ENCODE measurements at places on chromosomes 11 and 22.

GRCh38 chr11:117180020-117180419, 1.5 kb downstream of the SIDT2 start:
- no peak for DNase-seq

DNA sequence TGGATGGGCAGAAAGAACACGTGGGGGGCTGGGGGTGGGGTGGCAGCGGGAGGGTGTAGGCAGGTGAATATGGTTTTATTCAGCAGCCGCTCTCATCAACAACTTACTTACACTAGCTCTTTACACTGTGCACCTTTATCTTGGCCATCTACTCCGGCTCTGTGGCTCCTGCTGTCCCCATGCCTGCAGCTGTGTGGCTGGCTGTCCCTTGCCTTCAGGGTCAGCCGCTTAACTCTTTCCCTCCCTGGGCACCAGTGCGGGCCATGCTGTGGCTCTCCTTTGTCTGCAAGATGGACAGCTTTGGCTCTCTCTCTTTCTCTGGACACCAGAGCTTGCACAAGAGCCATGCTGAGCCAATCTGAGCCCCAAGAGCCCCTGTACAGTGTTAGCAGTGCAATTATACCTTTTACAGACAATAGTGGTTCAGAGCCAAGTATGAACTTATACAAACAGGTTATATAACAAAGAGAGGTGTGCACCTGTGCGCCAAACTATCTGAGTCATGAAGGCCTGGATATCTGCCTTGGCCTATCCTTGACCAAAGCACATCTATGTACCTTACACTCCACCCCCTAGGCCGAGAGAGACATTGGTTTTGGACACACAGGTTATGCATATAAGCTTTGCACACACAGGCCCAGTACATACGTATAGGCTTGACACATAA, 94.3 kb upstream of the CTSC start:
- DNase-seq: no peak

DNA sequence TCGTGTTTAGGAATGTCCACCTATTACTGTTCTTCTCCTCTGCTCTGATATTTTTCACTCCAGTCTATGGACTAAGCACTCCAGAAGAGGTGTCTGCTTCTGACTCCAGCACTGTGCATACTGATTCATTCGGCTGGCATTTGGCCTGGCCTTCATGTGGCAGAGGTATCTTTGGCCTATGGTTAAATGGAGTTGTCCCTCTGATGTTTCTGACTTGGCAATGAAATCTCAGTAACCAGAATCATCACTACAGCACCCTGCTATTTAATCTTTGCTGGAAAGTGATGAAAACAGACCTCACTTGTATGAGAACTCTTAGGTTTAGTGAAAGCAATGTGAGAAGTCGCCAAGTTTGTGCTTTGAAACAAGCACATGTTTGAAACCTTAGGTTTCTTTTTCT, 155.2 kb downstream of the MAML2 start:
- DNase-seq: peak; percentile 93

GRCh38 chr11:115627666-115628460, 123.6 kb upstream of the CADM1 start:
- no peak for DNase-seq

GRCh38 chr22:38729946-38730345, 24.2 kb downstream of the GTPBP1 start:
- DNase-seq: no peak

DNA sequence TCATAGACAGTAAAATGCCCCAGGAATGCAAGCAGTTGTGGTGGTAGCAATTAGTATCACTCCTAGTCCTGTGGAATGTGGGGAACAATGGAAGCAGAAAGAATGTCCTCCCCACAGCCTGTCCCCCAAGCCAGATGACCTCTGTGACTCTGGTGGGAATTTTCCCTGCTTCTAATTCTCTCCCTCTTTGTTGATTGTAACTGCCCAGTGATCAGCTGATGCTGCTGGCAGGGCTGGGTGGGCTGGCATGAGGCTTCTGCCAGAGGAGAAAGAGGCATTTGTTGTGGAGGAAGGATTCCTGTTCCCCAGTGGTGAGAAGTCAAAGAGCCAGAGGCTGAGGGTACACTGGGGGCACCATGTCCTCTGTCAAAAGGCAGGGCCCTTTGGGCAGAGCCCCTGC, 116.7 kb upstream of the NCAM1 start:
- no peak for DNase-seq

DNA sequence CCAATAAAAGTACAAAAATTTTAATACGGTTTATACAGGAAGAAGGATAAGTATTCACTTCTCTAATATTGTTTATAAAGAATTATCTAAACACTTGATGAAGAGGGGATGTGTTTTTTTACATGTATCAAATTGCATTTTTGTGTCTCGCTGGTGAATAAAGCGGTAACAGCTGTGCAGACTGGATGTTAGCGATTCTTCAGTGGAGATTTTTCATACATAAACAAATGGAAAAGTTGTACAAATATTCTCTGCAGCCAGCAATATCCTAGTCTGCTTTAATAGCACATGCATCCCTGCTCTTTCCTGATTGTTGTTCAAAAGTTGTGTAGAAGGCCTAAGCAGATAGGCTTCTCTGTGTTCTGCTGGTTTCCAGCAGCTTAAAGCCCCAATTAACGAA, 369.3 kb downstream of the SOX6 start:
- DNase-seq: no peak

DNA sequence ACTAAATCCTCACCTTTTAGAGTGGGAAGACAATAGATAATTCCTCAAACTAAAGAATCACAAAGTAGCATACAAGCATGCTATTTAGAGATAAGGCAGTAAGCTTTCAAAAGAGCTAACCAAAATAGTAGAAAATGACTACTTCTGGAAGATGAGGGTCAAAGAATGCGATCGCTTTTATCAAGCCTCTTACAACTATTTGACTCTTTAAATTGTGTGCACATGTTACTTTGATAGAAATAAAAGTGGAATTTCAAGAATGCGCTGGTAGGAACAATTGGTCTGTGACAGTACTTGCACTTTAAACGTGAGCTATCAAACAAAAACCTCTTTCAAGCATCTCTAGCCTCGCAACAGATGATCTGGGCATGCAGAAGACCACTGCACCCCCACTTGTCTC, 97.3 kb downstream of the COMMD9 start:
- DNase-seq: no peak

GRCh38 chr11:80916173-80916798, 1475.5 kb upstream of the TENM4 start:
- DNase-seq: no peak

GRCh38 chr22:22752556-22753477, 108.4 kb downstream of the GGTLC2 start:
- DNase-seq: peak; percentile 15

GRCh38 chr11:64449381-64450167, 90.6 kb downstream of the RPS6KA4 start:
- DNase-seq: peak; percentile 75

DNA sequence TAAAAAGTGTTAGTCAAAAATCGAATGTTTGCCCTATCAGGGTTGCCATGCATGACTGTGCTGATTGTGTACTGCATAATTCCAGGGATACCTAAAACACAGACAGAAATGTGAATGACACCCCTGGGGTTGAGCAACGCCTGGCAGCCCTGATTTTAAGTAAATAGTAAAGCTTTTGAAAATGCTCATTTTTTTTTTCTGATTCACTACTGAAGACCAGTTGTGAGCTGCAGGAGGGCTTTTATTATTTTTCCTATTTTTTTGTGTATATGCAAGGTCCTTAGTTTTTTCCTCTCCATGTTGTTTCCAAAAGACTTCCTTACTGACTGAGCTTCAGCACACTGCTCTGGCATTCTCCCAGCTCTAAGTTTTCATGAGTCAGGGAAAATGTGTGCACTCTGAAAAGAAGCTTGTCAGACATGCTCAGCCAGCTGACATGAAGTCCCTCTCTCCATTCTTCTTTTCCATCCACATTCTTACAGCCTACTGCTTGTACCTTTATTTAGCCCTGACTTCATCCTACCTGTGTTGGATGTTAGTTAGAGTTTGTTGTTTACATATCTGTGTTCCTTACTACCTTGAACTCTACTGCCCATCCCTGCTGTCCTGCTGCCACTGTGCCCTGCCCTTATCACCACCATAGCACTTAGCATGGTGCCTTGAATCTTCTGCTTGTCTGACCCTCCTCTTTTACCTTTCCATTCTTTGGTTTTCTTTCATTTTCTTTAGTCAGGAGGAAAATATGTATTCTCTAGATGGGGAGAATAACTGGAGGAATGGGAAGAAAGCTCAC, 79.5 kb downstream of the HORMAD2 start:
- peak; percentile 57 for DNase-seq

GRCh38 chr22:28742562-28742962, 723 bp downstream of the HSCB start:
- no peak for DNase-seq

GRCh38 chr11:64456509-64457320, 97.8 kb downstream of the RPS6KA4 start:
- DNase-seq: no peak

DNA sequence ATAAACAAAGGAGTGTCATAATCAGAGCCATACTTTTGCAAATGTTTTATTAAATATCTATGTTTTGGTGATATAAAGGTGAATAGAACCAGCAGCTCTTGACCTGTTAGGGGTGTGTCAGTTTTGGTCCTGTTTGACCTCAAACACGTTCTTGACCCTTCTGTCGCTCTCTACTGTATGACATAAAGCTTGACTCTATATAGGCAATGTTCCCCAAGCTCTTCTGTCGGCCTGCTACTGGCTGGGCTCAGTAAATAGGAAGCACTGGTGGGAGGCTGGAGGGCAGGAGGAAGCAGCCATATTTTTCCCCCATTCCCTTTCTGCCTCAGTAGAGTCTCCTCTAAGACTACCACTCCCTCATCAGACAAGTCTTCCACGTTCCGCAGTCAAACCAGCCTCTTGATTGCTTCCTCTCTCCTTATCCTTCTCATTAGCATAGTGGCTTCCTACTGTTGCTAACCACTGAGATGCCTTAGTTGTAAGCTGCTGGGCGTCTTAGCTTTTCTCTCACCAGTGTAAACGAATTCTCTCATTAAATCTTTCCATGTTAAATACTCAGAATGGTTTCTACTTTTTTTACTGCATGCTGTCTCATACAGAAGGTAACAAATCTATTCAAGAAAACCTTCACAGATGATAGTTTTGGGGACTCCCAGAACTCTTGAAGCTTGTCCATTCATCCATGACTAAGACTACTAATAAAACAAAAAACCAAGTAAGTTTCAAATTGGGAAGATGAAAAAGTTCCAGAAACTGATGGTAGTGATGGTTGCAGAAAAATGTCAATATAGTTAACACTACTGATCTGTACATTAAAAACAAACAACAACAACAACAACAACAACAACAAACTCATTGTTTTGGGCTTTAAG, 3.3 kb downstream of the NPAT start:
- no peak for DNase-seq

GRCh38 chr11:17368551-17368950, 17.0 kb downstream of the NCR3LG1 start:
- DNase-seq: no peak

DNA sequence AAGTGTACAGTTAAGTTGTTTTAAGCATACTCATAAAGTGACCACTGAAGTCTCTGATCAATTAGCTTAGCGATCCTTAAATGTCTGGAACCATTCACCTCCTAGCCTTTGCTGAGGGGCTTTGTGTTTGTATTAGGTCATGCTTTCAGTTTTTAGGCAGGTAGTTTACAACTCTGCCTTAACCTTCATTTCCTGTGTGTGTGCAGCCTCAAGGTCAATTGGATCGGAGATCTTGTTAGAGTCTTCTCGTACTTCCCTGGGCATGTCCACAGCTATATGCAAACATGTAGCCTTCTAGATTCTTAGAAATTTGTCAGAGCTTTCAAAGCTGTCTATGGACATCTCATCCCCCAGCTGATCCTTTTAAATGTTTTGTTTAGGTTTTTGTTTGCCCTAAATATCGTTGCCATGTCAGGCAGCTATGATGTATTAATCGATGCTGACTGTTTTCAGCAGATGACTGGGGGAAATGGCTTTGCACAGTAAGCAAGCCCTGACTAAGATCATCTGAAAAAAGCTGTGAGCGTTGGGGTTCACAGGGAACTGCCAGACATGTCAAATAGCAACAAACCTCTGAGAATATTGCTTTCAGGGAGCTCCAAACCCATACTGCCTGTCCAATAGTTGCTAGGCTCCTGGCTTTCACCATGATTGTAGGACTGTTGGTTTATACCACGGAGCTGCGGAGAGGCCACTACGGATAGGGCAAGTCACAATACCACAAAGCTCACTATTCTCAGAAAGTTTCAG, 45.6 kb downstream of the GLYAT start:
- no peak for DNase-seq

DNA sequence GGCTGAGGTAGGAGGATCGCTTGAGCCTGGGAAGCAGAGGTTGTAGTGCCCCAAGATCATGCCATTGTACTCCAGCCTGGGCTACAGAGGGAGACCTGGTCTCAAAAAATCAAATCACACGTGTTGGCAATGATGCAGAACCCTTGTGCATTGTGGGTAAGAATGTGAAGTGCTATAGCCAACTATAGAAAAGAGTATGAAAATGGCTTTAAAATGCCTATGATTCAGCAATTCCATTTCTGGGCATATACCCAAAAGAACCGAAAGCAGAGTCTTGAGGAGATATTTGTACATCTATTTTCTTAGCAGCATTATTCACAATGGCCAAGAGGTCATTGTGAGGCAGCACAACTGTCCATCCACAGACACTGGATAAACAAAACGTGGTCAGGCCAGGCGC, 2.6 kb upstream of the FADS3 start:
- peak; percentile 74 for DNase-seq

Data from ELR (cell line).